HFFc6 (cell line): ENCODE measurements at places on chromosomes 11 and 22. TPM values are rescaled to one million over a fixed set of nuclear protein-coding genes. Genes with fewer than 3 reads are reported as not detected.

RAPSN gene
- not detected in 3 replicates for total RNA-seq

CLDN25 gene
- not detected in 3 replicates for total RNA-seq

MMP8 gene
- total RNA-seq = not detected in 2 replicates

VSIG10L2 gene
- total RNA-seq = not detected in 3 replicates

MYO7A gene
- total RNA-seq = not detected in 2 replicates

- H3K4me1 ChIP-seq = peaks cover 26% of the 10 kb centered on the region
- peak overlapping the region; percentile 82 for H3K27ac ChIP-seq
- H3K27me3 ChIP-seq = no peaks in the 10 kb centered on the region
- peak; percentile 44 for DNase-seq
- H3K36me3 ChIP-seq = peaks cover 14% of the 10 kb centered on the region
- peak overlapping the region; percentile 80 for H3K4me3 ChIP-seq
Observed at GRCh38 chr22:31347251-31348008, 1.3 kb upstream of the PATZ1 start.

DNA sequence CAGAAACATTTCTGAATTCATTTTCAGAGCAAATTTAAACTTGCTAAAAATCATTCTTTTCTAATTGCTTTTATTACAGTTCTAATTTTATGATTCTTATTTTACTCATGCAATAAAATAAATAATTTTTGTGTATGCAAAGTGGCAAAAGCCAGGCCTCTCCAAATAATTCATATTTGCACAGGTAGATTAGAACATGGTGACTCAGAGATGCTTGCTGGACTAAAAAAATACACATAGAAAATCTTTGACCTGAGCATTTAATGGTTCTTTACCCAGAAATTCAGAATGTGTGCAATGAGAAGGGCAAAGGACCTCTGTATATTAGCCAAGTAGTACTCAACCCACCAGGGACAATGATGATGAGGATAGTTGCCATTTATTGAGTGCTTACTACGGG, 15.3 kb downstream of the MAP6 start:
- no peaks in the 10 kb centered on the region for H3K36me3 ChIP-seq
- peaks cover 41% of the 10 kb centered on the region for H3K4me1 ChIP-seq

DNA sequence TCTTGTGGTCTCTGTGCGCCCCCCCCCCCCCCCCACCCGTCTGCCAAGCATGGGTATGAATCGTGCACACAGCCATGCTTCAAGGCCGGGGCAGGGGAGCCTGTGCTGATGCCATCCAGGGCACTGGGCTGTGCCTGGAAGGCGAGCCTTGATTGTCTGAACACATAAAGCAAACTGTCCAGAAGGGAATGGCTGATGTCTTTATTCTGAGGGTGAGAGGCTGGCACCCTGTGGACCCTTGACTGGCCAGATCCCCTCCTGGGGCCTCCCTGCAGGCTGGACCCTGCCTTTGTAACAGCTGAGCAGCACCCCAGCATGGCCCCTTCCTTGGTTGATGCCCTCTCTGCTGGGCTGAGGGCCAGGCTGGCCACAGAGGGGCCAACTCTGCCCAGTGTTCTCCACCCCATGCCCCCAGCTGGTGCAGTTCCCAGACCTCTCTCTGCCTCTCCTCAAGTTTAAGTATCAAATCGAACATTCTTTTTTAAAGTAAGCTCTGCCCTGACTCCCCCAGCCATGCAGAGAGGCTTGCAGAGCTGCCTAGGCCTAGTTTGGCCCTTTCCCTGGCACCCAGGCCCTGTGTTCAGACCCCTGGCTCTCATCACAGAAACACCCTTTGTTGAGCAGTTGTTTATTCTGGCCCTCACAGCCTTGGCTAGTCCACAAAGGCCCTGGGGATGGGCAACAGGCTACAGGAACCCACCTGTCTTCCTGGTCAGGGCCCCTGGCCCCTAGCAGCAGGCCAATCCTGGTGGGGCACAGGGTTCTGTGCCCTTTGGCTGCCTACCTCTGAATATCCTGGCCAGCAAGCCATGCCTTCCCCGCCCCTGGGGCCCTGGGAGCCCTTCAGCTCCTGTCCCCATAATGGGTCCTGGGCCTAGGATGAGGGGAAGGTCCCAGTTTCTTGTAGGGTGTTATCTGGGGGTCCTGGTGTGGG, 3.9 kb upstream of the RANBP1 start:
- no peak overlapping the region for H3K4me3 ChIP-seq
- H3K27ac ChIP-seq = peak overlapping the region; percentile 7; the same call in 1 of the 2 replicates
- peaks cover 4% of the 10 kb centered on the region for H3K27me3 ChIP-seq
- peaks cover 5% of the 10 kb centered on the region for H3K4me1 ChIP-seq
- H3K36me3 ChIP-seq = peaks cover 14% of the 10 kb centered on the region

- H3K4me3 ChIP-seq = no peak overlapping the region
- H3K27me3 ChIP-seq = no peaks in the 10 kb centered on the region
- DNase-seq = no peak
- H3K4me1 ChIP-seq = no peaks in the 10 kb centered on the region
Observed at GRCh38 chr11:92790366-92790765, 179.1 kb upstream of the MTNR1B start.

- peaks cover 59% of the 10 kb centered on the region for H3K4me1 ChIP-seq
- H3K27me3 ChIP-seq = no peaks in the 10 kb centered on the region
- peak overlapping the region; percentile 71 for H3K27ac ChIP-seq
- H3K36me3 ChIP-seq = peaks cover 21% of the 10 kb centered on the region
Observed at GRCh38 chr11:12606597-12606996, 67.6 kb upstream of the TEAD1 start.

DNA sequence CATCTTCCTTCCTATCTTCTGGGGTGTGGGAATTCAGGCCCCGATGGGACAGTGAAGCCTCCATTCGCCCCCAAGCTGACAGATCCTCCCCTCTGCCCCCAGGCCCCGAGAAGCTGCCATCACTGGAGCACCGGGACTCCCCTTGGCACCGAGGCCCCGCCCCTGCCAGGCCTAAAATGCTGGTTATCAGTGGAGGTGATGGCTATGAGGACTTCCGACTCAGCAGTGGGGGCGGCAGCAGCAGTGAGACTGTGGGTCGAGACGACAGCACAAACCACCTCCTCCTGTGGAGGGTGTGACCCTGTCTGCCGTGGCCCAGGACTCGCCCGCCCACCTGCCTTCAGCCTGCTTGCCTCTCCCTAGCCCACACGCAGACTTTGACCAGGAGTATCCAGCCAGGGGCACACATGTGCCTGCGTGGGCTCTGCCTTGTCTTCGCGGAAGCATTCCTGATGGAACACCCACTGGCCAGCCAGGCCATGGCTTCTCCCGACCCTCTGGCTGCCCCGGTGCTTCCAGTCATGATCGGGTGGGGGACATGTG, 8.6 kb upstream of the RELT start:
- peaks cover 8% of the 10 kb centered on the region; the same call in 1 of the 2 replicates for H3K4me1 ChIP-seq
- DNase-seq = no peak
- H3K27me3 ChIP-seq = peaks cover 22% of the 10 kb centered on the region

GRCh38 chr11:2760196-2760871, 60.5 kb upstream of the KCNQ1OT1 start:
- no peak for DNase-seq
- H3K27me3 ChIP-seq = peaks cover 14% of the 10 kb centered on the region
- H3K4me1 ChIP-seq = no peaks in the 10 kb centered on the region
- no peak overlapping the region for H3K27ac ChIP-seq
- H3K36me3 ChIP-seq = no peaks in the 10 kb centered on the region
- no peak overlapping the region for H3K4me3 ChIP-seq

- peaks cover 27% of the 10 kb centered on the region for H3K4me1 ChIP-seq
- no peaks in the 10 kb centered on the region for H3K27me3 ChIP-seq
- peak overlapping the region; percentile 90 for H3K4me3 ChIP-seq
- H3K27ac ChIP-seq = peak overlapping the region; percentile 91
Observed at GRCh38 chr22:41801147-41801819, 804 bp downstream of the CCDC134 start.

- H3K27ac ChIP-seq = no peak overlapping the region
- DNase-seq = no peak
- peaks cover 3% of the 10 kb centered on the region; the same call in 1 of the 2 replicates for H3K27me3 ChIP-seq
- H3K4me1 ChIP-seq = no peaks in the 10 kb centered on the region
Observed at GRCh38 chr22:17305076-17305475, 64.2 kb upstream of the CECR2 start.

- no peaks in the 10 kb centered on the region for H3K4me1 ChIP-seq
- no peaks in the 10 kb centered on the region for H3K27me3 ChIP-seq
- no peak overlapping the region for H3K27ac ChIP-seq
- no peak for DNase-seq
- H3K36me3 ChIP-seq = no peaks in the 10 kb centered on the region
Observed at GRCh38 chr11:99535406-99535805, 514.7 kb downstream of the CNTN5 start.

DNA sequence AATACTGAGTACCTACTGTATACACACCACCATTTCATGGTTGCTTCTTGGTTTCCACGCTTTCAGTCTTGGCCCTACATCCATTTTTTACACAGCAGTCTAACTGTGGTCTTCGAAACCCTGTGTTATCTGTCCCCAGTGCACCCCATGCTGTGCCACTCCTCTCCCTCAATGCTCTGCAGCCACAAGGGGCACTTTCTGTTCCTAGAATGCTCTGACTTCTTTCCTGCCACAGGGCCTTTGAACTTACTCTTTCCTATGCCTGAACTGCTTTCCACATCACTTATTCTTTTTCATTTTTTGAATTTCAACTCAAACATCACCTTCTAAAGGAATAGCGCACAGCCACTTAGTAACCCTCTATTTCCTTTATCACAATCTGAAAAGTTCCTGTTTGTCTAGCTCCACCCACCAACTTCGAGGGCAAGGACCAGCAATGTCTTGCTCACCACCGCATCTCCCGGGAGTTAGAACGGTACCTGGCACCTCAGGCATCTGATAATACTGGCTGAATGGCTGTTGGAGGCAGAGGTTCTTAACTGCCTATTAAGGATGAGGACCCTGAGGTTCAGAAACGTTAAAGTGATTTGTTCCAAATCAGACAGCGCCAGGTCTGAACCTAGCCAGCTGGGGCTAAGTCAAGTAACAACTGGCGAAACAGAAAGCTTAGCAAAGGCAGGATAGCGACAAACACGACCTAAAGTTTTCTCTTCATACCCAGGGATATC, 568 bp downstream of the ALG8 start:
- DNase-seq = peak; percentile 39
- H3K36me3 ChIP-seq = peaks cover 31% of the 10 kb centered on the region
- H3K27ac ChIP-seq = peak overlapping the region; percentile 97
- H3K27me3 ChIP-seq = peaks cover 1% of the 10 kb centered on the region; the same call in 1 of the 2 replicates
- peak overlapping the region; percentile 99 for H3K4me3 ChIP-seq
- H3K4me1 ChIP-seq = peaks cover 43% of the 10 kb centered on the region
